Astrocyte of the spinal cord (primary cell): ENCODE measurements at places on chromosomes 11 and 22.
A peak's percentile ranks its signal among the peaks of the same experiment; 100 is the strongest.

DNA sequence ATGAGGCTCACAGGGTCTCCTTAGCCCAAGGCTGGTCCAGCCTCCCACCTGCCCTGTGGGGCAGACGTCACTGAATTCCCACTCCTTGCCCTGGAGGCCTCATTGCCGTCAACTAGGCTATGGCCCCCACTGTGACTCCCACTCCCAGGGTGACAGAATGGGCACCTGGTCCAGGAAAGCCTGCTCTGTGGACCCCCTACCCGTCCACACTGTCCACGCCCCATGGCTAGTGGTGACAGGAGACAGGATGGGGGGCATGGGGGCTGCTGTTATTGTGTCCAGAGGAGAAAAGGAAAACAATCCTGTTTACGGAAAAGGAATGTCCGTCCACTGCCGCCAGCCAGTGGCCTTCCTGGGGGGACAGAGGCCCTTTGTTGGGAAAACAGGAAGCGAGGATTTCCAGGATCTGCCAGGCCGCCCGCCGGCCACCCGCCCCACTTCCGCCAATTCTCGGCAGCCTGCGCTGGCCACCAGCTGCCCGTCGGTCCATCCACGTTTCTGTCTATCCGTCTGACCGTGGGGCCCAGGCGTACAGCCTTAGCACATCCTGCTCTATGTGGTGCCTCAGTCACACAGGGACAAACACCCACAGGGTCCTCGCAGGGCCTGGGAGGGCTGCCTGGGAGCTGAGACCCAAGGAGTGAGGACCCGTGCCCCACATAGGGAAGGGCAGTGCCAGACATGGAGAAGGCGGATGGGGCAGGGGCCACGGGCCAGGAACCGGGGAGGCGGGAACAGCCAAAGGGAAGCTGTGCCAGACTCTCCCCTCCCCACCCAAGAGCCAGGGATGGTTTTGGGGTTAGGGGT, 19.5 kb downstream of the CRELD2 start:
- DNase-seq: no peak

DNA sequence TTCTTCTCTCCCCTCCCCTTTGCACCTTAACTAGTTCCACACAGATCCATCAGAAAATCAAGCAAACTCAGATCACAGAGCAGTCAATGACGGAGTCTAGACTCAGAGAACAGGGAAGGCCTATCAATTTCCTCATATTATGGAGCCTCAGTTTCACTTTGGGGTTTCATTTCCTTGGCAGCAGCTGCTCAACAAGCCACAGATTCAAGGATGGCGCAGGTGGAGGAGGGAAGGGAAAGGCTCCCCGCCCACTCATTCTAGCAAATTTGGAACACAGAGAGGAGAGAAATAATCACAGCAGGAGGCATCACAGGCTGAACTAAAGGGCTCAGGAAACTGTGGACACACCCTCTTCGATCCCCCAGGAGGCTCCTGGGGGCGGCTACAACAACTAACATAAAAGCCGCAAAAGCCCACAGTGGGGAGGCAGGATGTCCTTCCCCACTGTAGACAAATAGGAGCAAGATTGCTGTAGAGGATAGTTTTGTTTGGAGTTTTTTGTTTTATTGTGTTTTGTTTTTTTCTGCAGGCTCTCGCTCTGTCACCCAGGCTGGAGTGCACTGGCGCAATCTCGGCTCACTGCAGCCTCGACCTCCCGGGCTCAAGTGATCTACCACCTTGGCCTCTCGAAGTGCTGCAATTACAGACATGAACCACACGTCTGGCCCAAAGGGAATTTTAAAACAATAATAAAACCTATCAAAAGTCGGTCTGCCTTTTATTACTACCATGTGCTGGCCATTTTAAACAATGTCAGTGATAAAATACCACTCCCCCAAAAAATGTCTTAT, 3.4 kb downstream of the PLAAT3 start:
- peak; percentile 84 for DNase-seq

GRCh38 chr11:65114538-65115171, 2.8 kb downstream of the ZNHIT2 start:
- DNase-seq: no peak

GRCh38 chr11:30504468-30504867, 81.7 kb downstream of the MPPED2 start:
- no peak for DNase-seq

- DNase-seq: peak; percentile 75
These were observed 125.6 kb downstream of the BCR start for GRCh38 chr22:23305922-23306374.

- DNase-seq: no peak
These were observed 1.5 kb downstream of the KDM4F start for GRCh38 chr11:95050595-95051202.

- no peak for DNase-seq
These were observed 281.9 kb upstream of the ISX start for GRCh38 chr22:34784056-34784455.

GRCh38 chr22:28105413-28105812, 186.4 kb upstream of the PITPNB start:
- DNase-seq: no peak

GRCh38 chr11:70415642-70416395, 17.5 kb downstream of the CTTN start:
- peak; percentile 21 for DNase-seq

GRCh38 chr11:7514099-7514591, 346 bp downstream of the PPFIBP2 start:
- DNase-seq: no peak

DNA sequence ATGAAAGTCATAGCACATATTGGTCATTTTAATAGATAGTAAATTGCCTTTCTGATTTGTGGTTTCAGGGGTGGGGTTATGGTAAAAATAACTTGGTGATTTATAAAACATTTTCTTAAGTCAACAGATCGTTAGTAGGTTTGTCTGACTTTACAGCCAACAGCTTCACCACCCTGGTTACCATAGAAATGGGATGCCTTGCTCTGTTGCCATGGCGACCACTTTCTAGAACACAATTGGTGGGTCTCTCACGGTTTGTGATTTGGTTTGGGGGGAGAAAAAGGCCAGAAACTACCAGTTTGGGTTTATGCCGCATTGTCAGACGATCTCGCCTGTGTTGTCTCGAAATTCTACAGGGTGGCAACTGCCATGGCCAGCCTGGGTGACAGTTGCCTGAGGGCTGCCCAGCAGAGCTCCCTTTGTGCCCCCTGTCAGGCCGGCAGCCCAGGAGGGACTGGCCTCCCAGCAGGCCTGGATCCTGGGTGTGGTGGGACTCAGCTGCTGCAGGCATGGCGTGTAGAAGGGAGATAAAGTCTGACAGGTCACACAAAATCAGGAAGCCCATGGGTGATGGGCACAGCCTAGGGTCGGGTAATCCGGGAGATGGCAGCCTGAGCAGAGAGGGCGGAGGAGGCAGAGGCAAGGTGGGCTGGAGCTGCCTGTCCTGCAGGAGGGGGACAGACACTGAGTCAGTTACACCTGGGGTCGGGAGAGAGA, 30.9 kb downstream of the KCNC1 start:
- no peak for DNase-seq

DNA sequence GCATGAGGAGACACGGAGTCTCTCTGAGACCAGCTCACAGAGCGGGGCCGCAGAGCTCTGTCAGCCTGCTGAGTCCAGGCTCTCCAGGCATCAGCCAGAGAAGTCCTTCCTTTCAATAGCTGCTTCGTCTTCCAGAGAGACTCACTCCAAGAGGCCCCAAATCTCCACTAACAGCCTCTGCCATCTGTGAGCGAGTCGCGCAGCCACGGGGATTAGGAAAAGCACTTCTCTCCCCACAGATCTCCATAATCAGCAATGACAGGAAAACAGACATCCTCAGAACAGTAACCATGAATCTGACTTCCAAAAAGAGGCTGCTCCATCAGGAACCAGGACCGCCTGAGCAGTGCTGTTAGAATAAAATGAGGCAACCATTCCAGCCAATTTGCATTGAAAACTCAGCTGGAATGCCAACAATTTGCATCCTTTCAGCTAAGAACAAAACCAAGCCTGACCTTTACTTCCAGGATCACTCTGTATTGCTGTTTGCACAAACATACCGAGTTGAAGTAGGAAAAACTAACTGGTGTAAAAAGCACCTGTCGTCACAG, 65.4 kb downstream of the SMCO4 start:
- peak; percentile 19 for DNase-seq

- peak; percentile 62 for DNase-seq
These were observed 24.8 kb downstream of the F2 start for GRCh38 chr11:46743693-46744339.

DNA sequence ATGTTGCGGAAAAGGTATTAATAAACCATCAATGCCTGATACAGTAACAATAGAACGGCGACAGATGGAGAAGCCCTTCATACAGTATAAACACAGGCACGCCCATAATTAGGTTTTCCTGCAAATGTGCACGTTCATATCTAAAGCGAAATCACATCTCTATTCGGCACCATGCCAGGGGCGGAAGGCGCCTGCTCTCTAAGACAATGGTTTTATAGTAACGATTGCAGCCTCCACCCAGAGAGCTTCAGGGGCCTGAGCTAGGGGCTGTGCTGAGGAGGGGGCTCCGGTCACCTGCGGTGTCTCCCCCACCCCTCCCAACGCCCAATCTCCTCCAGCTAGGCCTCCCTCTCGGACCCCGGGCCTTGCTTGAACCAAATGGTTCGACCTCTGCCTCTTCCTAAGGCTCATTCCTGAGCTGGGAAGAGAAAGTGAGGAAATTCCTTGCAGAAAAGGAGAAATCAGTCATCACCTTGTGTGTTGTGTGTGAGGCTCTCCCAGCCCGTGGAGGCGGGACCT, 9.6 kb downstream of the KRTAP5-5 start:
- no peak for DNase-seq

- DNase-seq: no peak
These were observed 39.2 kb downstream of the PARVA start for GRCh38 chr11:12416552-12416951.

DNA sequence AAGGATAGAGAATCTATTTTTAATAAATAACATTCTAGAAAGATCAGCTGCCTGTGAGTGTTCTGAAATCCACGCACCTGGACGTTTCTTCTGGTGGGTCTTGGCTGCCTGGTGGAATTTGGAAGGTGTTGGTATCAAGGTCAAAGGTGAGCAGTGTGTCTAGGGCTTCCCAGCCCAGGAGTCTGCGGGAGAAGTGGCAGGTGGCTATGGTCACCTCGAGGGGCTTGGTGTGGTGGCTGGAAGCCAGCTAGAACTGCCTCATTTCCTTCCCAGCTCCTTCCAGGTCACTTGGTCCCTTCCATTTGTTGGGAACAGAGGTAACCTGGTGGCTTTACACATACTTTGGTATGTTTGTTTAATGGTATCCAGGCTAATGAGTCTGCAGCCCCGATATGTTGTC, 41.4 kb downstream of the NAT10 start:
- no peak for DNase-seq

DNA sequence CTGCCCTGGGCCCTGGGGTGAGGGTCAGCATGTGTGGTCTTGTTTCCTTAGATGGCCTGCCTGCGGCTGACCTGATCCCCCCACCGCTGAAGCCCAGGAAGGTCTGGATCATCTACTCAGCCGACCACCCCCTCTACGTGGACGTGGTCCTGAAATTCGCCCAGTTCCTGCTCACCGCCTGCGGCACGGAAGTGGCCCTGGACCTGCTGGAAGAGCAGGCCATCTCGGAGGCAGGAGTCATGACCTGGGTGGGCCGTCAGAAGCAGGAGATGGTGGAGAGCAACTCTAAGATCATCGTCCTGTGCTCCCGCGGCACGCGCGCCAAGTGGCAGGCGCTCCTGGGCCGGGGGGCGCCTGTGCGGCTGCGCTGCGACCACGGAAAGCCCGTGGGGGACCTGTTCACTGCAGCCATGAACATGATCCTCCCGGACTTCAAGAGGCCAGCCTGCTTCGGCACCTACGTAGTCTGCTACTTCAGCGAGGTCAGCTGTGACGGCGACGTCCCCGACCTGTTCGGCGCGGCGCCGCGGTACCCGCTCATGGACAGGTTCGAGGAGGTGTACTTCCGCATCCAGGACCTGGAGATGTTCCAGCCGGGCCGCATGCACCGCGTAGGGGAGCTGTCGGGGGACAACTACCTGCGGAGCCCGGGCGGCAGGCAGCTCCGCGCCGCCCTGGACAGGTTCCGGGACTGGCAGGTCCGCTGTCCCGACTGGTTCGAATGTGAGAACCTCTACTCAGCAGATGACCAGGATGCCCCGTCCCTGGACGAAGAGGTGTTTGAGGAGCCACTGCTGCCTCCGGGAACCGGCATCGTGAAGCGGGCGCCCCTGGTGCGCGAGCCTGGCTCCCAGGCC, 12.7 kb downstream of the TMEM121B start:
- no peak for DNase-seq

DNA sequence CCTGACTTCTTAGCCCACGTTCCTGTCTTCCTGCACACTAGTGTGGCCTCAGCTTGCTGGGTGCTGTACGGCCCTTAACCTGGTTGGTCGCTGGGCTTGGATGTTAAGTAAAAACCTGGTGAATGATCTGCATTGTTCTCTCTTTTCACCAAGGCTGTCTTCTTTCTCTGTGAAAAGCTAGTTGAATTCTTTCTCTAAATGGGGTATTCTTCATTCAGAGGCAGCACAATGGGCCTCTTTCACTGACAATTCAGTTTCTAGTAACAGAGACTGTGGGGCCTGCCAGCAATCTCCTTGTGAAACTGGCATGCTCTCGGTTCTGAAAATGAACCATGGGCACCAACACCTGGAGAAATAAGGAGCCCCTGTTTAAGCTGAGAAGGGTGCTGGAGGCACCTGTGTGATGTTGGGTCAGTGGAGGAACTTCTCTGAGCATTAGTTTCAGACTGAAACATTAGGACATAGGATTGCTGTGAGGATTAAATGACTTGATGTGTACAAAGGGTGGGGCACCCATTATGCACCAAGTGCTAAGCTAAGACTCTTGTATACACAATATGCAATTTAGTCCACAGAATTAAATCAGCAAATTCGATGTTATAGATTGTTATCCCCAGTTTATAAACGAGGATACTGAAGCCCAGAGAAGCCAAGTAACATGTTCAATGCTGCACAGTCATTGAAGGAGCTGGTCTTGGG, 33.1 kb upstream of the ELF5 start:
- no peak for DNase-seq

- no peak for DNase-seq
These were observed 109.6 kb downstream of the USP35 start for GRCh38 chr11:78298291-78298771.

- no peak for DNase-seq
These were observed 14.0 kb downstream of the CPT1A start for GRCh38 chr11:68827733-68828132.

- DNase-seq: no peak
These were observed 10.5 kb downstream of the AP2A2 start for GRCh38 chr11:936199-936598.

DNA sequence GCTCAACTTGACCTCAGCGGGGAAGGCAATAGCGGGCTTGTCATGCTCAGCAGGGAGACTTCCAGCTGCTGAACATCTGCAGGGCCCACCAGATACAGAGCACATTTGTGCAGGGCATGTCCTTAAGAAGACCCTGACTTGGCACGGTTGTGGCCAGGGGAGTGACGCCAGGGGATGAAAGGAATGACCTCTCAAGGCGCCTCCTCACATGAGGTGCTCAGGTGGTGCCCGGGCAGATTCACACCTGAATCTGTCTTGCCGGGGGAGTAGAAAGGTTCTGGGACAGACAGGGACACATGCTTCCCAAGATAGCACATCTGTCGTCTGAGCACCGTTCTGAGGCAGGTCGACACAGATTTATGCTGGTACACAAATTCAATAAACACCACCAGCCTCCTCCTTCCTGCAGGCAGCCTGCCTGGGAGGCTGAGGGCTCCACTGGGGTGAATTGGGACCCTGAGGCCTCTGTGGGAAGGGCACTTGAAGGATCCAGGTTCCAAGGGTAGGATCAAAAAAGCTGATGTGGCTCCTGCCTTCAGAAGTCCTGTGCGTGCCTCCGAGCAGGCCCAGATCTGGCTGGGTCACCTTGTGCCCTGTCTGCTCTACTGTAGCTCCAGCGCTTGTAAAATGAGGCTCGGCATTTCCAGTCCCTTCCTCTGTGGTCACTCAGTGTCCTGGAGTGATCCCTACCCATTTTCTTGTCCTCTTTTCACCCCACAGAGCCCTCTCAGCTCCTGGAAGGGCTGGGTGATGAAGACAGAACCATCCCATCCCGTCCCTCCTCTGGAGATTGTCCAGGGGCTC, 49.6 kb upstream of the NECTIN1 start:
- no peak for DNase-seq
